ENCODE measurements at places on chromosomes 1 and 21.
A peak's percentile ranks its signal among the peaks of the same experiment; 100 is the strongest.

- no peak for DNase-seq
These were observed 79.7 kb upstream of the PBX1 start for GRCh38 chr1:164479242-164479641.

DNA sequence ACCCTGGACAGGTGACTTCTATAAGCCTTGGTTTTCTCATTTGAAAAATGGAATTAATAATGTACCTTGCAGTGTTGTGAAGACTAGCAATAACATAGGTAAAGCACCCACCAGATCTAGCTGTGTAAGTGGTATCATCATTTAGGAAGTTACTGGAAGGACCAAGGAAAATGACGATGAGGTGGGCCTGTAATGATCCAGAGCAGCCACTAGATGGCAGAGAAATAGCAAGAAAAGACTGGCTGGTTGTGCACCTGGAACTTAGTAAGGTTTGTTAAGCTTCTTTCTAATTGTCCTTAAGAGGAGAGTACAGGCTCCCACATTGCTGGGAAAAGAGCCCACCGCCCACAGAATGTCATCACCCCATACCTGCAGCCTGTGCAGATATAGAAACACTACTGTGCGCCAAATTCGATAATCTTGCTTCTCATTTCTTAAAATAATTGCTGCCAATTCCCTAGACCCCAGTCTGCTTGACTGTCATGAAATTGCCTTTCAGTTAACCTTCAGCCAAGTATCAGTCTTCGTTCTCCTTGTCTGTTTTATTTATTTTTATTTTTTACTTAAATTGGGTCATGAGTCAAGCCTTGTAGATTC, 37.2 kb downstream of the WNT4 start:
- peak; percentile 50 for DNase-seq

- DNase-seq = no peak
These were observed at the start of gene TNFRSF4 for GRCh38 chr1:1213345-1214265. Gene TNFRSF4, minus strand, starts transcription at chr1:1214153. Its CDS starts 26 bp downstream, at chr1:1214127.

- no peak for DNase-seq
These were observed 158.8 kb downstream of the TOMM20 start for GRCh38 chr1:234969581-234970400.

- DNase-seq = no peak
These were observed 6.0 kb upstream of the PLA2G2C start for GRCh38 chr1:20192364-20192763.

DNA sequence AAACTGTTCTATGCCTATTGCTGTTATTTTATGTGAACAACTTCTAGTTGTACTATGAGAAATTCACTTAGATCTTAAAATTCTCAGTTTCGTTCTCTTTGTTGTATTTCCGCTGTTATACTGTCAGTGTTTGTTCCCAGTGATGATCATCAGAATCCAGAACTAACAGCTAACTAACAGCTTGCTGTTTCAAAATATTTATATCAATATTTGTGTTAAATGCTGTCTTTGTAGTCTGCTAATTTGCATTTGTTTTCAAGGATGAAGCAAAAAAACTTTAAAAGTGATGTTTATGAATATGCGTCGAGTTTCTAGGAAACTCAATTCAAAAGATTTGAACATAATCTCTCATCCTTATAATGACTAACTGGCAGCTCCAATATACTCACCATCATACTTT, 84.5 kb downstream of the SPATA17 start:
- no peak for DNase-seq

GRCh38 chr21:42081931-42082381, 10.8 kb downstream of the UMODL1 start:
- no peak for DNase-seq

GRCh38 chr1:107327446-107327845, 186.6 kb downstream of the NTNG1 start:
- no peak for DNase-seq

DNA sequence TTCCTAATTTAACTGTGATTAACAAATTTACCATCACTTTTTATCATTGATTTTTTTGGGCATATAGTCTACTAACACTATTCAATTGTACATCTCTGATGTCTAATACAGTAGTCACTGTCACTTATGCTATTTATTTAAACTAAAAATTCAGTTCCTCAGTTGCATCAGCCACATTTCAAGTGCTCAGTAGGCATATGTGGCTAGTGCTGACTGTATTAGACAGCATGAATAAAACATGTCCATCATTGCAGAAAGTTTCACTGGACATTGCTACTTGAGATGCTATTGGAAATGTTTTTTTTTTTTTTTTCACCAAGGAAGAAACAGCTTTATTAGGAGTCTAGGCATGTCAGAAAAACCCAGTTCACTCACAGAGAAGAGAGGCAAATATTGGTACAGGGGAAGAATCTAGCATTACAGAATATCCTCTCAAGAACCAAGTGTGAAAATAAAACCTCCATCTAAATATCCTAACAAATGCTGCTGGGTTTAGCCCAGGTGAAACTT, 108.1 kb upstream of the GNG4 start:
- no peak for DNase-seq

GRCh38 chr1:206703661-206704060, 19.0 kb downstream of the MAPKAPK2 start:
- no peak for DNase-seq

DNA sequence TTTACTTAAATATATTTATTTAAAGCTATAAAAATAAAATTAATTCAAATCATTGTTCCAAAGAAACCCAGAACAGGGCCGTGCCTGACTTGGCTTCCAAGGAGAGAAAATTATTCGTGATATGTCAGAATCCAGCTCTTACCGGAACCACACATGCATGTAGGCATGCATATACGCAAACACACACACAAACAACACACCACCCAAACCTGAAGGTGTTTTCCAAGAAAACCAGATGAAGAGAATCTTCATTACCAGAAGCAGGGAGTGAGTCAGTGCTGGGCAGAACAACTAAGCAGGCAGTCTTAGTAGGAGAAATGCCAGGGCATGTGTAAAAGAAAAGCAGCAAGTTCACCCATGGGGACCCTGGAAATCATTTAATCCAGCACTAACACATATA, 432.0 kb upstream of the BEND5 start:
- no peak for DNase-seq

GRCh38 chr1:89622895-89623294, 10.0 kb upstream of the LRRC8C start:
- DNase-seq = no peak

DNA sequence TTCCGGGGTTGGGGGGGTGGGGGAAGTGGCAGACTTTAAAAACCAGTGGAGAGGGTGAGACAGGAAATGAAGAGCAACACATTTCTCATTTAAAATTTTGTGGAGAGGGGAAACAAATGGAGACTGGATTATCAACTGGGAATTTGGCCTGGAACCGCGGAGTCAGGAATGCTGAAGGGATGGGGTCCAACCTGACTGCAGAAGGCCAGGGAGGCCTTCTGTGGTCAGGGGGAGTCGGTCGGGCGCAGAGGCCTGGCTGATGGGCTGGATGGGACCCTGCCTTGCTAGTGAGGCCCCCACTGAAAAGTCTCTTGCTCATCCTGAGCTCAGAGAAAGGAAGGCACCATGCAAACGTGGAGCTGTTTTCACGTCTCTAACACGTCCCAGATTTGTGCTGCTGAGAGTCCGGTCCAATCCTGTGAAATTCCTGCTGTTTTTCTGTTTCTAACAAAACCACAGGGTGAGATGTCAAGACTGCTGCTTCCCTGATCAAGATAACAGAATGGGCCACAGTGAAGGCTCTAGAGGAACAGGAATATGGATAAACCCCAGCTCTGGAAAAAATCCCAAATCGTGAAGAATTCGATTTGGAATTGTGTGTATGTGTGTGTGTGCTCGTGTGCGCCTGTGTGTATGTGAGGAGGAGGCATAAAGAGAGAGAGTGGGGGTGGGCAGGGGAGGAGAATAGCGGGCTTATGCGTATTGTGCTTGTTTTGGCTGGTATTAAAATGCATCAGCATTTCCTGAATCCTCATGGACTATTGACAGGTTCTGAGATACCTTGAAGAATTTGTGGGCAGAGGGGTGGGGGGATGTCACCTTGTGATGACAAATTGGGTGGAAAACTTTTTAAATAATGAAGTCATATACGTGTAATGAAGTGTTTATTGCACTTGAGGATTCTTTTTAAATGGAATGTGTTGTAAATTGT, 117.4 kb downstream of the NGF start:
- no peak for DNase-seq

DNA sequence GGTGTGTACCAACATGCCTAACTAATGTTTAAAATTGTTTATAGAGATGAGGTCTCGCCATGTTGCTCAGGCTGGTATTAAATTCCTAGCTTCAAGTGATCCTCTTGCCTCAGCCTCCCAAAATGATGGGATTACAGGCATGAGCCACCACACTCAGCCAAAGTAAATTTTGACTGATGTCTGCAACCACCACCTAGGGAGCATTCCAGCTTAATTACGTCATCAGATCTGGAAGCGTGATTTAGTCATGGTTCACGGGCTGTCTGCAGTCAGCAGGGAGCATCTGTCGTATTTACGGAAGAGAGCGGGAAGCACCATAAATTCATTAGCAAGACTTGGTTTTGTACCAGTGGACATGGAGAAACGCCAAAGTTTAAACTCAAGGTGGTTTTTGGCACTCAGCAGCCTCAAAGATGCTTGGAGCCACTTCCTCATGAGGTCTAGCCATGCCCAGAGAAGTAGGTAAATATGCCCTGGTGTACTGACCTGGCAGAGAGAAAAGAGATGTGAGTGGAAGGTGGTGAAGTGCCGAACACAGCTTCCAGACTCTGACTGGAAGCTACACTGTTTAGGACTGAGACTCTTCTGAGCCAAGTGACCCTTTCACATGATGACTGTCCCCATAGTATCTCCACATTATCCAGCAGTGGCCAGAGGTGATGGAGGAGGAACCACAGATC, 60.8 kb upstream of the SLC35F3 start:
- DNase-seq = no peak

- no peak for DNase-seq
These were observed 3.0 kb downstream of the CRCT1 start for GRCh38 chr1:152517237-152517811.

DNA sequence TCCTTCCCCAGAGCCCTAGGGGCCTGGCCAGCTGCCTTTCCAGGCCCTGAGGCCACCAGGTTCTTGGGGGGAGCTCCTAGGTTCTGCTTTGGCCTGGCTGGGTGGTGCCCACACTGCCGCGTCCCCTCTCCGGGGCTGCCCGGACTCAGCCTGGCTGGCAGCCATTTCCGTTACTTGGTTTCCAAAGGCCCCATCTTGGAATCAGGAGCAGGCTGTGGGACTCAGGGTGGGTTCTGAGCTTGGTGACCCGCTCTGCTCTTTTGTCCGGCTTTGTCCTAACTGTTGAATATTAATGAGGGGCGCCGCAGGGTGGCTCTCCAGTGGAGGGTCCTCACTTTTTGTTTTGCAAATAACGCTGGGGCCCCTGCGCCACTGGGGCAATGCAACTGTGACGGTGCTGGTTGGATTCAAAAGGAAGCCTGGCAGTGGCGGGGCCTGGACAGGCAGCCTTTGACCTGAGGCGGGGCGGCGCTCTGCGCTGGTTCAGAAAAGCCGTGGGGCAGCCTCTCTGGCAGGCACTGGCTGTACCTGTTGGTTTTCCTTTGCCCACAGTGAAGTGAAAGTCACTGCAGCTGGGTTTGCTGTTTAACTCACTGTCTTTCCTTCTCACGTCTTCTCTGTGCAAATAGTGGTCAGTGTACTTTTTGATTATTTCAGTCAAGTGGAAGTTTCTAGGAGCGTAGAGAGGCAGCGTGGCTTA, 20.2 kb downstream of the SKI start:
- no peak for DNase-seq

DNA sequence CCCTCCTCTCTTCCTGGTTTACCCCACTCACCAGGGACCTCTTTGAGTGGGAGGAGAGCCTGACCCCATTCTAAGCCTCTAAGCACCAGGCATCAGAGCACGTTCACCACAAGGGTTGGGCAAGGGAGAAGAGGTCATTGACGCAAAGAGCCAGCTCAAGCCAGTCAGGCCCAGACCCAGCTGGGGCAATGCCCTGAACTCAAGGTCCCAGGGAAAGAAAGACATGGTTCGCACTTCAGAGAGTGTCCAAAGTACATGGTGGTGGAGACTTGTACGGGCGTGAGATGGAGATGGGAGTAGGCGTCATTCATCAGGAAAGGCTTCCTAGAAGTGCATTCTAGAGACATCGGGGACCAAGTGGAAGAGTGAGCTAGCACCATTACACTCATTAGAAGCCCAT, 7.2 kb downstream of the PKP1 start:
- DNase-seq = no peak

GRCh38 chr1:16249596-16250241, 12.7 kb upstream of the CPLANE2 start:
- no peak for DNase-seq

DNA sequence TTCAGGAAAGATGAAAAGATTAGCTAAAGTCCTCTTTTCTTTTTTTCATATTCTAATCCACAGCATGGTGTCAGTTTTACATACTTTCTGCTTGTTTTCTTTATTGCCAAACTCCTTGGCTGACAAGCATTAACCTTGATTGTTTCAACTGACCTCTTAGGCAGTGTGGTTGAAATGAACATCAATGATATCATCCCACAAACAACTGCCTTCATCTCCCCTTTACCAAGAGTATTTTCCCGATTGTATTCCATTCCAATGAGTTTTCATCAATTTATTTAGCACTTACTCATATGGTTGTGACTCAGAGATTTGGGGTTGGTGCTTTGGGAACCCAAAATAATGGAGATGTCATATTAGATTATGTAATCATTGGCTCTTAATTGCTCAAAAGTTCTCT, 71.8 kb downstream of the SPAG17 start:
- no peak for DNase-seq

- DNase-seq = no peak
These were observed 46.0 kb upstream of the GUCA2A start for GRCh38 chr1:42210421-42211133.
